Activated CD8-positive, alpha-beta memory T cell treated with anti-CD3 and anti-CD28 coated beads for 1 hour (primary cell): ENCODE measurements at places on chromosomes 1 and 21.

GRCh38 chr1:114130846-114131525, 22.7 kb downstream of the SYT6 start:
- no peak for DNase-seq

- no peak for DNase-seq
Observed at GRCh38 chr1:50371749-50372148, 51.5 kb downstream of the DMRTA2 start.

DNA sequence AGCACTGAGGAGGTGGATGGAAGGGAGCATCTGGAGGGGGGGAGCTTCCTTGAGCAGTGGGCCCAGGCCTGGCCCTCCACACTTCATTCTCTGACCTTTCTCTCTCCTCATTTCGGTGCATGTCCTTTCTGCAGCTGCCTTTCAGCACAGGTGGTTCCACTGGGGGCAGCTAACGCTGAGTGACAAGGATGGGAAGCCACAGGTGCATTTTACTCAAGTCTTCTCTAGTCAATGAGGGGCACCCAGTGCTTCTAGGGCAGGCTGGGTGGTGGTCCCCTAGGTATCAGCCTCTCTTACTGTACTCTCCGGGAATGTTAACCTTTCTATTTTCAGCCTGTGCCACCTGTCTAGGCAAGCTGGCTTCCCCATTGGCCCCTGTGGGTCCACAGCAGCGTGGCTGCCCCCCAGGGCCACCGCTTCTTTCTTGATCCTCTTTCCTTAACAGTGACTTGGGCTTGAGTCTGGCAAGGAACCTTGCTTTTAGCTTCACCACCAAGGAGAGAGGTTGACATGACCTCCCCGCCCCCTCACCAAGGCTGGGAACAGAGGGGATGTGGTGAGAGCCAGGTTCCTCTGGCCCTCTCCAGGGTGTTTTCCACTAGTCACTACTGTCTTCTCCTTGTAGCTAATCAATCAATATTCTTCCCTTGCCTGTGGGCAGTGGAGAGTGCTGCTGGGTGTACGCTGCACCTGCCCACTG, 43.2 kb downstream of the YARS1 start:
- no peak for DNase-seq

- no peak for DNase-seq
Observed at GRCh38 chr1:196733091-196733970, 41.3 kb upstream of the CFHR3 start.

GRCh38 chr21:34599534-34600101, 15.3 kb downstream of the RCAN1 start:
- DNase-seq, result no peak

- DNase-seq, result no peak
Observed at GRCh38 chr1:40794974-40795715, 11.6 kb downstream of the KCNQ4 start.

DNA sequence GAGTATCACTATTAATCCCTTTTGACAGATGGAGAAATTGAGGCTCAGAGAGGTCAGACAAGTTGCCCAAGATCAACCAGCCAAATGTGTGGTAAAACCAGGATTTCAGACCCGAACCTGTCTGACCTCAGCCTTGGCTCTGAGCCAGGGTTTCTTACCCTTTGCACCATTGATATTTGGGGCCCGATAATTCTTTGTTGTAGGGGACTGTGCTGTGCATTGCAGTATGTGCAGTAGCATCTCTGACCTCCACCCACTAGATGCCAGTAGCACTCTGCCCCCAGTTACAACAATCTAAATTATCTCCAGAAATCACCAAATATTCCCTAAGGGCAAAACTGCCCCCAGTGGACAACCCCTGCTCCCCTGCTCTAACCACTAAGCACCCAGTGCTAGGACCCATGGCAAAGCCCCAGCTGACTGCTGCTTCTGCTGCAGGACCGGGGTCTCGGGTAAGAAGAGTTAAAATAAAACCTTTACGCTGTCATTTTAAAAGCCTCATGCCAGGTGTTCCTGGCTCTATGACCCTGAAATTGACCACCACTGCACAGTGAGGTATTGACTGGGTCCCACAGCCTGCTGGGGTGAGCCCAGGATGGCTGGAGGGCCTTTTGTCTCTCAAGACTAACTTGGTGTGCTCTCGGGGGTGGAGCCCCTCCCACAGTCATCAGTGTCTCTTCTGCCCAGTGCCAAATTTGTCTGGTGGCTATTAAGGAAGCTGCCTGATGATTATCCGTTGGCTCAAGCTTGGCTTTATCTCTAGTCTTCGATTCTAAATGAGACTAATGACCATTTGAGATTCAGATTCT, 5.6 kb upstream of the MAN1C1 start:
- DNase-seq, result no peak

DNA sequence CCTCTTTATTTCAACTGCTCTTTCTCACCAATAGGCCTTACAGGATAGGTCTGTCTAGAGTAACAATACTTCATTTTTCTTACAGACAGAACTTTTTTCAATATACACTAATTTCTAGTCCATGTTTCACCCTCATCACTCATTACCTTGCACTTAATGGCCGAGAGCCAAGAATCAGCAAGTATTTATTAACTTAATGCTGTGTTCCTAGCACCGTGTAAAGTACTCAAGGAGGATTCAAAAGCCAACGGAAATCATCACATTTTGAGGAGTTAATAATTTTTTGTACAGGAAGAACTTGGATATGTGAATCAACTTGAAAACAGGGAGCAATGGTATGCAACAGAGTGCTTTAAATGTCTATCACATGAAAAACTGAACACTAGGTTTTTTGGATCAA, 102.0 kb downstream of the PTPN14 start:
- no peak for DNase-seq

DNA sequence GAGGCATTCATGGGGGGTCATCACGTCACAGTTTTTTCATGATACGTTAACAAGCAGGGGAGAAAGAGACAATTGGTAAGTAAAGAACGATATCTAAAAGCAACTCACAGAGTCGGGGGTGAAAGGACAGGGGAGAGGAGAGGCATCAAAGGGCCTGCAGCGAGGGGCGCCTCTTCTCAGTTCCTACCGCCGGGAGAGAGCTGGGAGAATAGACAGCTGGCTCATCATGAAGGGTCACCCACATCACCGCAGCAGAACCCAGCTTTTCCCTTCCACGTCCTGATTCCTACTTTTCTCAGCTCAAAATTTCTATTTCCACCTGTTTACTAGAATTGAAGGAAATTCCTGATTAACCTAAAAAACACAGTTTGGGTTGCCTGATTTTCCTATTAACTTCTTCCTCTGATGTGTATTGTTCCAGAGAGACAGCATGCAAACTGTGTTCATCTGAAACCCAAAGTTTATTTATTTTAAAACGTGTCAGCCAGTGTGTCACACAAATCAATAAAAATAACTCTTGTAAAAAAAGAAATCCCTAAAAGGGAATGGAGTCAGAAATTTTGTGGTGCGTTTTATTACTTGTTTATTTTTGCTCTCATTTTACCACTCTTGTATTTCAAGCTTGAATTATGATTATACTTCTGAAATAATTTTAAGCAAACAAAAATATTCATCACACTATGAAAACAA, 75.4 kb downstream of the SLC25A24 start:
- no peak for DNase-seq

DNA sequence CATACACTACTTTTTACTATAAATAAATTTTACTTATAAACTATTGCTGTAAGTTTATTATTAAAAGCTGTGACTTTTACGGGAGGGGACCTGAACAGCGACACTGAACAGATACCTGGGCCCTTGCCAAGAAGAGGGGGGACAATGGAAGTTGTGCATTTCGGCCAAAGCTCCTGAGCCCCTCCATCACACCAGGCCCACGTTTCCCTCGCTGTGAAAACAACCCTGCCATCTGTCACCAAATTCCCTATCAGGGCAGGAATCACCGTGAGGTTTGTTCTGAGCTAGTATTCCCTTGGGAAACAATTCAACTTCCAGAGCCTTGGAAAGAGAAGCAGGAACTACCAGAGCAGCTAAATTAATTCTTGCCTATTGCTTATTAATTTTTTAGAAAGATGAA, 37.0 kb downstream of the VTCN1 start:
- no peak for DNase-seq
